Stimulated activated CD8-positive, alpha-beta memory T cell treated with anti-CD3 and anti-CD28 coated beads, Interleukin-4, amount 100 ng/mL, for 4 hours (primary cell): ENCODE measurements at places on chromosomes 1 and 21.

DNA sequence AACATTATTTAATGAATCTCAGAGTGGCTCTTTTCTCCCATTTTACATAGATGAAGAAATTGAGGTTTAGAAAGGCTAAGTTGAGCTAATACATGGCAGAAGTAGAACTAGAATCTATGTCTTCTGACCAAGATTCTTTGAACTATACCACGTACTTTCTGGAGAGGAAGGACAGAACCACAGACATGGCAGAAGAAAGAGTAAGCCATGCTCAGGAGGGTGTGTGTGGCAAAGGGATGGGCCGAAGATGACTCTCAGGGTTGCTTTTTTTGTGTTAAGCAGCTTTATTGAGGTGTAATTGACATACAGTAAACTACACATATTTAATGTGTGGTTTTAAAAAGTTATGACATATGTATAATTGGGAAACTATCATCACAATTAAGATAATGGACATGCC is 69.5 kb downstream of the PEX14 start:
- DNase-seq = no peak

- no peak for DNase-seq
Measured at GRCh38 chr1:2636733-2637132, 3.9 kb upstream of the MMEL1 start.

DNA sequence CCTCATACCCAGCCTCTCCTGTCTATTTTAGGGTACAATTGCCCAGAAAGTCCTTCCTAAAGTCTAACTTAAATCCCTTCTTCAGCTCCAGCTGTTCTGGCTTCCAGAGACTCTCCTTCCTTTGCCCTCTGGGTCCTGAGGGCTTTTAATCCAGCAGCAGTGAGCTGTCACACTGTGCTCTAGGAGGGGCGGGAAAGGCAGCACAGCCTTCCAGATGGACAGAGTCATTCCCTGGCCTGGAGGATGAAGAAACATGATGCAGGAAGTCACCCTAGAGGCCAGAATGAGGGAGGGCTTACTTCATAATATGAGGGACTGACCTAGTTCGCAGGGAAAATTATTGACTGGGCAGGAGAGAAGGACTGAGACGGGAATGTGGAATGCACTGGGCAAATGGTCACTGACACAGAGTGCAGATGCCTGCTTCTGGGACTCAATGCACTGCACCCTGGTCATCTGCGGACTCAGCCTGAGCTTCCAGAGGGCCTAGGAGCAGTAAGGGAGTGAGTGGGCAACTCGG is 1.3 kb downstream of the SH2D2A start:
- no peak for DNase-seq

- no peak for DNase-seq
Measured at GRCh38 chr21:36697060-36697850, 1.7 kb upstream of the SIM2 start.

DNA sequence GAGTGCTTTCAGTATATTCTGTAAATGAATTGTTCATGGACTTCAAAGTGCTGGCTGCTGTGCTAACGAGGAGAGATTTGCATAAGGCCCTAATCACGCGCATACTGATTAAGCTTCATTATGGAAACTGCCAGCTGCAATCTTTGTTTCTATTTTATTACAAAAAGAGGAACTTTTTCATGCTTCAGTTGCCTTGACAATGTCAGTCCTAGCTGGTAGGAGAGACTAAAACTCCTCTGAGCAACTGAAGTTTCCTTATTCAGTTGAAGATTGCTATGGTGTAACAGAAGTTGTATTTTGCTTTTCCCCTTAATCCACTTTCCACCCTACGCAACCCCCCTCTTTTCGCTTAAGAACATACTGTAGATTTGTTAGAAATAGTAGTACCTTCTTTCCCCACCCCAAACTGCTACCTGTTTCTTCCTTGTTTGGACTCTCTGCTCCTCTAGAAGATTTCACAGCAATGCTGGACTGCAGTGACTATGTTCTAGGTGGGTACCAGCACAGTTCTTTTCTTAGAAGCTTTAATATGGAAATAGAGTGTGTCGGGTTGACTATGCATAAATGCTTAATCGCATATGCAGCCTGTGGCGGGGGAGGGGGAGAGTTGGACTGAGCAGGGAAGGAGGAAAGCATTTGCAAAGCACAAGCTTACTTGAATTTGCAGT is 108.3 kb downstream of the POU2F1 start:
- no peak for DNase-seq

GRCh38 chr1:155174324-155175280 is 953 bp downstream of the TRIM46 start:
- DNase-seq = no peak

DNA sequence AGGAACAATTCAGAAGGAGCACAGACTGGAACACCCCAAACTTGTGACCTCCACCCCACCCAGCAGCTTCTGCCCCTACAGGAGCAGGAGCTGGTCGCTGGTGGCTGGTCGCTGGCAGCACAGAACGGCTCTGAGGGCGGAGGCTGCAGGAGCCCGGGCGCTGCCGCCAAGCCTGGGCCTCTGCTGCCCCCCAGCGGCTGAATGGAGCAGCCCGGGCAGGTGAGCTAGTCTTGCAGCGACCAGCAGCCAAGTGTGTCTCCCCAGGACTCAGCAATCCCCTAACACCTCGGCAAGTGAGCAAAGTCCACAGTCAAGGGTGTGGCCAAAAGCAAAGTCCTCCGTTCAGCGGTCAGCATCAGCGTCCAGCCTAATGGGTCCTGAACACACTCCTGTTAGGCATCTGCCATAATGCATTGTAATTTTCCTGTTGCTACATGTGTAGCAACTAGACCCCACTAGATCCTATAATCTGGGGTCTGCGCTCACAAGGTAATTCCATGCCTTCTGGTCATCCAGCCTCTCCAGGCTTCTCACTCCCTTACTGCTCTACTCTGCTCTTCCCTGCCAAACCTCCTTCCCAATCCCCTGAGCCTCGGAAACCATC is 12.1 kb upstream of the GJB5 start:
- peak; percentile 55 for DNase-seq
